Effector CD8-positive, alpha-beta T cell (primary cell): ENCODE measurements at places on chromosomes 6 and 20.

DNA sequence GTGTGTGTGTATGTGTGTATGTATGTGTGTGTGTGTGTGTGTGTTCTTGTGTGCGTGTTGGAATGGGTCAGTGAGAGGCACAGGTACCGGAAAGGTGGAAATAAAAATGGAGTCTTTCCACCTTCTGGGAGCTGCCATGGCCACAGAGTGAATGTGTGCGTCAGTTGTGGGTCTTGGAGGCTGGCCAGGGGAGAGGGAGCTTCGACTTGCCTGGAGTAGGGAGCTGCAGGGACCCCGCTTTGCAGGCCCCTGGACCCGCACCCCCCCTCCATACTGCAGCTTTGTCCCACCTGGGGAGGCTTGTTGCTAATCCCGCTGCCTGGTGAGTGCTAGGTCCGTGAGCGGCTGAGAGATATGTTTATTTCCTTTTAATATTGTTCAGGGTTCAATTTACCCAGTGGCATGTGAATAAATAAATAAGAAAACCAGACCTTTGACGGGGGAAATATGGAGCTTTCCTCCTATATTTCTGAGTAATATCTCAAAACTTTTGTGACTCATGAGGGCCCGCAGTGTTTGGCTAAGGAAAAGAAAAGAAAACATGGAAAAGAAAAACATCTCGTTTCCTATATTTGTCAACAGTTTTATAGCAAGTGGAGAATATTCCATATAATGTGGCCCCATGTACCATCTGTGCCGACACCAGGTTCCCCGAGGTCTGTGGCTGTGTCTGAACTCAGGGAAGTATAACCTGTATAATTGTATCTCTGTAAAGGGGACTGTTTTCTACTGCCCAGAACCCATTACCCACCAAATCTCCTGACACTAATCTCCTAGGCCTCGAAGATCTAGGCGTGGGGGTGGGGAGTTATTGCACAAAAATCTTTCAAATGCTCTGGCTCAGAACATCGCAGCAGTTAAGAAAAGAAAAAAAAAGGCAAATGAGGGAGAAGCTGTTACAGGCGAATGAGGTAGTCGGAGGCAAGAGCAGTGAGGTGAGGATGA is 24.6 kb upstream of the CCDC167 start:
- no peak for DNase-seq

GRCh38 chr20:8242066-8242465 is 110.0 kb downstream of the PLCB1 start:
- no peak for DNase-seq

DNA sequence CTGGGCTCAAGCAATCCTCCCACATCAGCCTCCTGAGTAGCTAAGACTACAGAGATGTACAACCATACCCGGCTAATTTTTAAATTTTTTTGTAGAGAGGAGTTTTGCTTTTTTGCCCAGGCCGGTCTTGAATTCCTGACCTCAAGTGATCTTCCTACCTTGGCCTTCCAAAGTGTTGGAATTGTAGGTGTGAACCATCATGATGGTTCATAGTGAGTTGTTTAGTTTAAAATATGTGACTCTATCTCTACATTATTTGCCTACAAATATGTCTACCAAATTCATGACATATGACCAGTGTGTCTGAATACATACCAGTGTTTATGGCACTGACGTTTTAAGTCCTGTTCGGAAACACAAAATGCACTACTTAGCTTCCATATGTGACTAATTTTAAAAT is 154.9 kb downstream of the GMPR start:
- DNase-seq = no peak

- no peak for DNase-seq
Measured at GRCh38 chr20:21559305-21559704, 45.4 kb upstream of the NKX2-2 start.

- DNase-seq = no peak
Measured at GRCh38 chr20:32404017-32404416, 45.9 kb downstream of the ASXL1 start.

GRCh38 chr6:66771626-66772025 is 1064.6 kb upstream of the EYS start:
- no peak for DNase-seq

DNA sequence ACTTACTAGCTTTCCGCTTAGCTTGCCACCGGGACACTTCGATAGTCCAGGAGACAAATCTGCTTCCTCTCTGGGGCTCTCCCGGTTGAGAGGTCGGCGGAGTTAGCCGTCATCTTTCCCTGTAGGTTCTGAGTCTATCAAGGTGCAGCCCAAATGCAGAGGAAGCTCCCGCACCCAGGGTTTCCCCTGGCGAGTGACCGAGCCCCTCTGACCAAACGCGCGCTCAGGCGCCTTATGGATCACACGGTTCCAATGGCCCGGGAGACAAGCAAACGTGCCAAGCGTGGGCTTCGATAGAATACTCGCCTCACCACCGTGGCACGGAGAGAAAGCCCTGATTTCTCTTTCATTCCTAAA is 15.8 kb upstream of the FOXC1 start:
- DNase-seq = no peak

- no peak for DNase-seq
Measured at GRCh38 chr6:19994909-19995308, 157.7 kb downstream of the ID4 start.
